ENCODE measurements at places on chromosomes 3 and 15.

DNA sequence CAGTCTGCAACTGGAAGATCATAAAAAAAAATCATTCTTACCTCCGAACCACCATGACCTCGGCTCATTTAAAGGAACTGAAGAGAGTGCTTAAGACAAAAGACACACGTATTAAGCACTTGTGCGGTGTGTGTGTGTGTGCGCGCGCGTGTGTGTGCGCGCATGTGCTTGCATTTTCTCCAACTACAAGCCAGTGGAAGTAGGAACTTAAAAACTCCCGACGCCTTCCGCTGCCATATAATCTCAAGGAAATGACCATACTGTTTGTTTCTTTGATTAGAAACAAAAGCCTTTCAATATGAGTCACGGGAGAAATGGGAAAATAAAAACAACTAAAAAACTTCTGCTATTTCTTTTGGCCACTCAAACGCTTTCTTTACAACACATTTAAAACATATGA is 32.4 kb downstream of the FRMD4B start:
- DNase-seq, result peak; percentile 32

GRCh38 chr15:68384451-68385239 is 47.3 kb downstream of the ITGA11 start:
- DNase-seq, result no peak

- peak; percentile 78 for DNase-seq
Measured at GRCh38 chr3:196051282-196052076, 30.4 kb downstream of the TFRC start.

DNA sequence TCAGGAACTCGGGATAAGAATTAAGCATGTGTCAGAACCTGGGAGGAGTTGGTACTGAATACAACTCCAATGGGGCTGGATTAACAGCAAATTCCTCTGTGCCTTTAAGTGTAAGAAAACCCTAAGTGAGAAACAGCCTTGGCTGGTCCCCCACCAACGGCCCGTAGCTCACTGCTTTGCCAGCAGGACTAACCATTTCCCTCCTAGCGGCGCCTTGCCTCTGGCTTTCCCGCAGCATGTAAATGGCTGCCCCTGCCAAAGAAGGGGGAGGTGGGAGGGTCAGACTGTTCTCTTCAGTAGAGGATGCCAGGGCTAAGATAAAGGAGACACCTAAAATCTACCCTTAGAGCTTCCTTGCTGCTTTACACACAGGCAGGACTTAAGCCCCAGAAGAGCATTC is 51.0 kb upstream of the SH3GL3 start:
- DNase-seq, result no peak

DNA sequence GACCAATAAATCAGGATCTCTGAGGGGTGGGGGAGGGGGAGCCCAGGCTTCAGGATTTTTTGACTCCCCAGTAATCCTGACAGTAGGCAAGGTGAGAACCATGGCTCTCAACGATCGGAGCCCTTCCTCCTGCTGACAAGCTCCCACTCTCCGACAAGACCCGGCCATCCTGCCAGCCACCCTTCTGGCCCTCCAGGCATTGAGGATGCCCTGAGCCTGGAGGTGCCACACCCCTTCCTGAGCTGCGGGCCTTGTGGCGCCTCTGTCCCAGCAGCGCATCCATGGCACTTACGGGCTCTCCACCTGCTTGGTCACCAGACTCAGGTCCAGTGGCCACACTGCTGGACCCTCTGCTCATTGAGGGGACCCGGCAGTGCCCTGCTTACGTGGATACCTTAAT is 46.0 kb downstream of the MGLL start:
- DNase-seq, result no peak

DNA sequence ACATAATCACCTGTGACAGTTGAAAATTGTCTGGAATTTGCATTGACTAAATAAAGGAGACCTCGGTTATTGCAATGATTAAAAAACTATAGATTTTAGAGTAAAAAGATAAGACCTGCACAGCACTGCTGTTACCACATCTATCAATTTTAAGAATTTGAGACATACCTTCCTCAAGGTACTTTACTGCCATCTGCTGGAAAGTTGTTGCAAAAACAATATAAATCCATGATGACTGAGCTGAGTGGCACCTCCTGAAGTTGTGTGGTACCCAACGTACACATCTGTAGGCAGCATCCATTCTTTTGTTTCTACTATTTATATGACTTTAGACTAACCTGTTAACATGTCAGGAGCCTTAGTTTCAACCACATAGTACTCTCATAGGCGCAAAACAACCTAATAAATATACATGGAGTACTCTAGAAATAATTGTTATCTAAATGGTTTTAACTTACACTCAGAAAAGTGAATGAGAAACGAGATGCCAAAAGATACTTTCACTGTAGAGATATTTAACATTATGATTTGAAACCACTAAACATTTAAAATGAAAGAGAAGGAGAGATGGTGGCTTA is 106.7 kb downstream of the GHSR start:
- DNase-seq, result peak; percentile 92

- DNase-seq, result peak; percentile 64
Measured at GRCh38 chr3:185825639-185826481, 1.0 kb upstream of the IGF2BP2 start.

DNA sequence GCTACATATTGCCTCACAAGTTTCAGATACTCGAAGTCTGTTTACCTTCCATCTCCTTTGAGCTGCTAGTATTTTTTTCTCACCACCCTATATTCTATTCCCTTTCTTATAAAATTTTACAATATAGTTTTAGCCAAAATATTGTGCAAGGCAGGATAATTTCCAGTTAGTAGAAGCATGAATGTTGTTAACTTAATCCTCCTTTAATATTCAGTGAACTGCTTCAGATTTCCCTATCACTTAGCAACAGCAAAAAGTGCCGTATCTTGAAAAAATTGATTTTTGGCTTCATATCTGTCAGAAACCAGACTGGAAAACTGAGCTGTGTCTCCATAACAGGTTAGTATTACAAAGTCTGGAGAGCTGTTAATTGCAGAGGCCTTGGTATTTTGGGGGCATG is 24.0 kb downstream of the PLSCR4 start:
- no peak for DNase-seq

GRCh38 chr15:44102675-44103254 is 92.3 kb downstream of the FRMD5 start:
- DNase-seq, result no peak

- DNase-seq, result peak; percentile 52
Measured at GRCh38 chr3:66407611-66408218, 93.1 kb downstream of the LRIG1 start.

All from trophoblast cell (in vitro differentiated cells and primary cell).